ENCODE measurements at places on chromosomes 1 and 21. TPM values are rescaled to one million over a fixed set of nuclear protein-coding genes. Genes with fewer than 3 reads are reported as not detected.

DNA sequence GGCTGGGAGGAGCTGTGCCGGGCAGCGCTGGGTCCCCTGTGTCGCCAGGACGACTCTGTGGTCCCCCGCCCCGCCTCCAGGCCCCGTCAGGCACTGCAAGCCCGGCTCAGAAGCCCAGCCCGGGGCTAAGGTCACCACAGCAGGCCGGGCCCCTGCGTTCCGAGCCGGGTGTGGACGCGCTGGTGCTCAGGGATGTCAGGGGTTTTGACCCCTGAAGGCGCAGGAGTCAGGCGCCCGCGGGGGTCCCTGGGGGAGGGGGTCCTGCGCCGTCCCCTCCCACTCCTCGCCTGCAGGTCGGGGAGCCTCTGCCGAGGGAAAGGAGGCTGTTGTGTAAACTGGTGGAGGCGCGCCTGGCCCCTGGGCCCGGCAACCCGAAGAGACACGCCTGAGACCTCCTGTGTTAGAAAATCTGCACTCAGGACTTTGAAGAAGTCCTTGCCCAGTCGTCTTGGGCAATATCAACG is 23.7 kb upstream of the TMEM54 start:
- no peak for DNase-seq

GSTM5 gene
- total RNA-seq: 25.4 TPM

IGSF3 gene
- 3.0 TPM for total RNA-seq

DNA sequence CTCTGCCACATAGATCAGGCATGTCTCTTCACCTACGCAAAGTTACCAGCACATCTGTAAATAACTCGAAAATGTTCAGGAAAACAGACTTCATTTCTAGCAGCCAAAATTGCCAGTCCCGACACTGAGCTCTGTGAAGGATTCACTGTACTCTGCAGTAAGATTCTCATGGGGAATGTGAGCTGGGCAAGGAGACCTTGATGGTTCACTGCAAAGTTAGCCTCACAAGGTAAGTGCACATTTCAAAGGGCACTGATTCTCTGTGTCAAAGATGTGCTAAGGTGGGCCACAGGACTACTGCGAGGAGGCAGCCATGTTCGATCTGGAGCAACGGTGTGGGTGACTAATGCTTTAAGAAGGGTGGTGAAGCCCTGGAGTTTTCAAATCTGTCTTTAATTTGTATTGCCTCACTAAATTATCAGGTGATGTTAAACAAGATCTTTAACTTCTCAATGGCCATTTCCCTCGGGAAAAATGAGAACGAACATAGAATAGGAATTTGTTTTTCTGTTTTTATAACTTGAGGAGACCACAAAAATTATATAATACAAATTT is 25.2 kb downstream of the STPG1 start:
- DNase-seq: no peak

GRCh38 chr1:4597020-4597419 is 57.4 kb upstream of the AJAP1 start:
- no peak for DNase-seq

CDC73 gene
- 79.1 TPM for total RNA-seq

DNA sequence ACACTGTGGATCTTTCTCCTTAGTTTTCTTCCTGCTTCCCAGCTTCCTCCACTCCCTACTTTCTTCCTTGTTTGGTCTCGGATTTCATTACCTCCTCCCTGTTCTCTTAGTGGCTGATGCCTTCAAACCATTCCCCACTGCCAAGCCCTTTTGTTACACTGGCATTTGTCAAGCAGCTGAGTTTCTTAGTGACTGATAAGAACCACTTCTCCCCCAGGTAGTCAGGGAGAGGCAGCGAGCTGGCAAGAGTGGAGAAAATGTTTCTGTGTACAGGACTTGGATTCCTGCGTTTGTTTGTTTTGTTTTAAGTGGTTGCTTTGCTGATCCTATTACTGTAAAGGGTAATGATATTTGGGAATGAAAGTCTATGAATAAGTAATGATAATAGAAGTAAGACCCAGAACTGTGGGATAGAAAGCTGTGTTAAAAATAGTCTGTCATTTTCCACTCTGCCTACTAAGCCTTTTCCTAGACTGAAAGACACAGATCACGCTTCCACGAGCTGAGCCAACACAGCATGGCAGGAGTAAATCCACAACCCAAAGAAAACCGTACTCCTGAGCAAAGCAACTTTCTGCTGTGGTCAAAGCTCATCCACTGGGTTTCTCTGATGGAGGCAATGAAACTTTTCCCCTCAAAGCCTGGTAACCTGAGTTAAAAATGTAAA is 10.1 kb upstream of the SERTAD4 start:
- DNase-seq: no peak

PAPPA2 gene
- 0.97 TPM for total RNA-seq

DNA sequence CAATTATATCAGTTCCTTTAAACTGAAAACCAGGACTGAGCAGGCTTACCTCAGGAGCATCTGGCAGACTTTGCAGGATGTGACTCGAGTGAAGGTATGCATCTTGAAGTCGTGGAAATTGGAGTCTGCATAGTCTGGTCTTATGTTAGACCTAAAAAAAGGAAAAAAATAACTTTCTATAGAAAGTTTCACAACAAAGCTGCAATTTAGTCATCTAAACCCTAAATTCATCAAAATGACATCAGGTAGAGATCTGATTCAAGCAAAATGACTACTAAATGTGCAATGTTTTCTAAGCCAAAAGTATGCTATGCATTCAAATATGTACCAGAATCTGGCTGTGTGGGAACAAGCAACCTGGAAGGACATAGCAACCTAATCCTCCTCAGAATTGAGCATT is 260.1 kb downstream of the VAV3 start:
- DNase-seq: no peak

NCAM2 gene
- total RNA-seq: 5.5 TPM

DNA sequence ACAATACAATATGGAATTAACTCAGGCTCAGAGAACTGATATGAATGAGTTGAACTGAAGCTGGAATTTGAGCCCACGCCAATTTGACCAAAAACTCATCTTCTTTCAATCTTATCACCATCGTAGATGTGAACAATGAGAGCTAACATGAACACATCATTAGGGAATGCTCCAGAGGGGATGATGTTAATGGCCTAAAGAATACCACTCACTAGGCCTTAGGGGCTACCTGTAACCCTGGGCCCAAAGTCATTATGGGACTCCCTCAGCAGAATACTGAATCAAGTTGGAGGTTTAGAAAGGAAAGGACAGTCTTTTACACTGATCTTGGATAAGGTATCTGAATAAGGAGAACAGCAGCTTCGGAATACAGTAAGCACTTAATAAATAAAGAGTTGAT is 73.6 kb downstream of the C1orf94 start:
- no peak for DNase-seq

DNA sequence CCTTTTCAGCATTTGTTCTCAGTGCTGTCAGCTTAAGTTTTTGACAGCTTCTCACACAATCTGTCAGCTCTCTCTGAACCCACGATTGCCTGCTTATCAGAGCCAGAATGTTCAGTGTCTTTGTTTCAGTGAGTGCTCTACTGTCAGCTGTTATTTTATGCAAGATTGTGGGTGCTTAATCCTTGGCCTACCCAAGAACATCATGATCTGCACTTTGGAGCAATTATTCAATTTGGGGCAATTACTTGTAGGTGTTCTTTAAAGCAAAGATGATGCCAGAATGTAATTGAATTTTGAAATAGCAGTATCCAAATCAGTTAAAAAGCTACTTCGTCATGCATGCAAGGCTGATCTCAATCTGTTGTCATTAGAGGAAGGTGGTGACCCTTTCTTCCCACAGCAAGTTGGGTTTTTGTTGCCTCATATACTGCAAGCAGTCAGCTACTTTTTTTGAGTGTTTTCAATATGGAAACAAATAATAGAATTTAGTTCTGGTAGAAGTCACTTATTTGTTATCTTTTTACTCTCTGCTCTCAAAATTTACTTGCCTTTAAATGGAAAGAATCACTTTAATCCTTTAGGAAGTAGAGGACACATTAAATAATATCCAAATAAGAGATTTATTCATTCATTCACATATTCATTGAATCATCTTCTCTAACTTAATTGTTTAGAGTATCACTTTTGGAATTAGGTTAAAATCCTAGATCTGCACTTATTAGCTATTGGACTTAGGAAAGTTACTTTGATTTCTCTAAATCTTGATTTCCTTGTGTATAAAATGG is 253.5 kb upstream of the CACYBP start:
- no peak for DNase-seq

- DNase-seq: no peak
Measured at GRCh38 chr1:156894711-156895454, 1.4 kb downstream of the PEAR1 start.

- DNase-seq: peak; percentile 16
Measured at GRCh38 chr21:34354836-34355235, 9.0 kb upstream of the KCNE2 start.

- no peak for DNase-seq
Measured at GRCh38 chr1:47478090-47478489, 40.2 kb downstream of the FOXD2 start.

MCOLN2 gene
- total RNA-seq: 0.32 TPM

CLIC6 gene
- total RNA-seq: 5.0 TPM

DNA sequence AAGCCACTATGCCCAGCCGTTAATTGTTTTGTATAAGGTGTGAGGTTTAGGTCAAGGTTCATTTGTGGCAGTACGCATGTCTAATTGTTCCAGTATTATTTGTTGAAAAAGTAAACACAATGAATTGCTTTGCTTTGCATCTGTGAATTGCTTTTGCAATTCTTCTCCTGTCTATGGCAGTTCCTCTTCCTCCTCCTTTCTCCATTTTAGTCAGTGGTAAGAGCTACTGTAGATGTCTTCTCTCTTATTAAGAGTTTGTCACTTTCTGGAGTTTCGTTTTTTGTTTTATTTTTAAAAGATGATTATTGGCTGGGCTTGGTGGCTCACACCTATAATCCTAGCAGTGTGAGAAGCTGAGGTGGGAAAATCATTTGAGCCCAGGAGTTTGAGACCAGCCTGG is 29.2 kb downstream of the C1orf185 start:
- DNase-seq: no peak

Measured in posterior vena cava (tissue), 2 donors.